Activated CD4-positive, alpha-beta T cell treated with anti-CD3 and anti-CD28 coated beads, Interleukin-2, amount 10 ng/mL, durations not matched to agents 24 days and 14 days (primary cell): ENCODE measurements at places on chromosomes 1 and 21.

DNA sequence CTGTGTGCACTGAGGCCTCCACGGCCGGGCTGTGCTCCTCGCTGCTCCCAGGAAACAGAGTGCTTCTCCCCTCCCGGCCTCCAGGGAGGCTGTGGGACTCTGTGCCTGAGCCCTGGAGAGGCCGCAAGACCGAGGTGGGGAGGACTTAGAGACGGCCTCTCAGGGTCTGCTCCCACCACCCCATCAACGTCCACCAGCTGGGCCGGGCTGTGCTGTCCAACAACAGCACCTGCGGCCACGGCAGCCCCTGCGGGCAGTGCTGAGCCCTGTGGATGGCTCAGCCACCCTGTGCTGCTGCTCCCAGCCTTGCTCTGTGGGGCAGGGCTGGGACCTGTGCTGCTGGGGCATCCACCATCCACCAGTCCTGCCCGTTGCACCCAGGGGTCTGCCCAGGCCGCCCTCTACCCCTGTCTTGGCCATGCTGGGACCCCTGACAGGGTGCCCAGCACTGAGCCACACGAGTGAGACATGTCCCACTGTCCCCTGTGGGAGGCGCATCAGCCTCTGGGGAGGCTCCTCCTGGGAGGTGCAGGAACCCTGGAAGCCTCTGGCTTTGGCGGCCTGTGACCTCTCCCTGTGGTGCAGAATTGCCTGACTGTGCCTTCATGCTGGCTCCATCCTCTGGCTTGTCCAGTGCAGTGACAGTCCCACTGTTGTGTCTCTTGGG lies 31.2 kb upstream of the LRRC3 start:
- no peak for DNase-seq

DNA sequence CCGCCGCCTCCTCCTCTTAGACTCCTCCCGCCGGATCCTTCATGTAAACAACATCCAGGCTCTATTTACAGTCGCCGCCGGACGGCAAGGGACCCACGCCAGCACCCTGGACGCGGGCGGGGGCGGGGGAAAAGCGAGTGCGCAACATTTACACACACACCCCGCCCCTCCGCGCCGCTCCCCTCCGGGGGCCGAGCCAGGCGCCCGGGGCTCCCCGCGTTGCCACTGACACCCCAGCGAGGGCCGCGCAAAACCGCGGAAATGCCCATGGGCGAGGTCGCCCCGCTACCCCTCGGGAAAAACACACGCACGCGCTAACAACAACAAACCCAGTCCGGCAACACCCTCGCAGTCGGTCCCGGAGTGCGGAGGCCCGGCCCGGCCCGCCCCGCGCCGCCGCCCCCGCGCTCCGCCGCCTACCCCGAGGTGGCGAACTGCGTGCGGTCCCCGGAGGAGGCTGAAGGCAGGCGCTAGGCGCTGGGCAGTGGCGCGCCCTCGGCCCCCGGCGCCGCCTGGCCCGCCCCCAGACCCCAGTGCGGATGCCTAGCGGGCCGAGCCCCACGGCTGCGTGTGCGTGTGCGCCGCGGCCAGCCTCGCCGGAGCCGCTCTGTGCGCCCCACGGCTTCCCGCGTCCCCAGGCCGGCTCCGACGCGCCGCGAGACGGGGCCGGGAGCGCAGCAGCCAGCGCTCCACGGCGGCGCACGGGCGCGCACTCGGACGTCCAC lies 81.1 kb upstream of the AK4 start:
- DNase-seq: peak; percentile 92

DNA sequence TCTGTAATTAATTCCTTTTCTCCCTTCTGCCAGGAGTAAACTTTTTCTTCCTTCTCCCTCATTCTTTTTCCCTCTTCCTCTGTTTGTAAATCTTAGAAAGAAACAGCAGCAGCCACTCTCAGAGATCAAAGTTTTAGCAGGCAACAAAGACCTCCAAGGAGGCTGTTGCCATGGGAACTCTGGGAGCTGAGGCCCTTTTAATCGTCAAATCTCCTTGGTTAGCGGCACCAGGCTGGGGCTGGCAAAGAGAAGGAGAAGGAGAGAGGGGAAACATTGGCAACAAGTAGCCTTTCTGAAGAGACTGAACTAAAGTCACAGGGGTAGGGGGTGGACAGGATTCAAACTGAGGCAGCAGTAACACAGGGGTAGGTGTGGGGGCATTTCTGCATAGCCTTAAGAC lies 25.2 kb downstream of the ILDR2 start:
- no peak for DNase-seq

DNA sequence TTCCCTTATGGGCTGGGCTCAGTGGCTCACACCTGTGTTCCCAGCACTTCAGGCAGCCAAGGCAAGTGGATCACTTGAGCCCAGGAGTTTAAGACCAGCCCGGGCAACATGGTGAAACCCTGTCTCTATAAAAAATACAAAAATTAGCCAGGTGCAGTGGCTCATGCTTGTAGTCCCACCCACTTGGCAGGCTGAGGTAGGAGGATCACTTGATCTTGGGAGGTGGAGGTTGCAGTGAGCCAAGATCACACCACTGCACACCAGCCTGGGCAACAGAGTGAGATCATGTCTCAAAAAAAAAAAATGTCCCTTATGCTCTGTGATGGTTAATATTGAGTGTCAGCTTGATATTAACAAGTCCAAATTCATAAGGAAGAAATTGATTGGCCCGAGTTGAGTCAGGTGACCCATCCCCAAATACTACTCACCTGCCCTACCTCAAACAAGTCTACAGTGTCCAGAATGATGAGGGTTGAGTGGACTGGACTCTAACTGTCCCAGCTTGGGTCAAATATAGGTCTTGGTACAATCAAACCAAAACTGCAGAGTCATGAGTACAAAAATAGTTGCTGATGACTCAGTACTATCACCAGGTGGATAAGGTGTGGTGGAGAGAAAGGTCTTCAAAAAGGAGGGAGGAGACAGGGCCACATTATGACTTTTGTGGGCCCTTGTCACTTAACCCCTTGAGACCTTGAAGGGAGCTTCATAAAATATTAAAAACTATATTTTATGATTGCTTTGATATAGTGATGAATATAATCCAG lies 161.0 kb downstream of the ZNF326 start:
- no peak for DNase-seq

GRCh38 chr1:82762829-82763532 lies 962.2 kb downstream of the ADGRL2 start:
- no peak for DNase-seq

DNA sequence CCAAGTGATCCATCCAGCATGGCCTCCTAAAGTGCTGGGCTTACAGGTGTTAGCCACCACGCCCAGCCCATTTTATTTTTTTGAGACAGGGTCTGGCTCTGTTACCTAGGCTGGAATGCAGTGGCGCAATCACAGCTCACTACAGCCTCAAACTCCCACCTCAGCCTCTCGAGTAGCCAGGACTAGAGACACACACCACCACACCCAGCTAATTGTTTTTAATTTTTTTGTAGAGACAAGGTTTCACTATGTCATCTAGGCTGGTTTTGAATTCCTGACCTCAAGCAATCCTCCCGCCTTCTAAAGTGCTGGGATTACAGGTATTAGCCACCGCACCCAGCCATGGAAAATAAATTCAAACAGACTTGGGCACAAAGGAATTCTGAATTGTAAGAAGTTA lies 31.9 kb downstream of the PUM1 start:
- no peak for DNase-seq

DNA sequence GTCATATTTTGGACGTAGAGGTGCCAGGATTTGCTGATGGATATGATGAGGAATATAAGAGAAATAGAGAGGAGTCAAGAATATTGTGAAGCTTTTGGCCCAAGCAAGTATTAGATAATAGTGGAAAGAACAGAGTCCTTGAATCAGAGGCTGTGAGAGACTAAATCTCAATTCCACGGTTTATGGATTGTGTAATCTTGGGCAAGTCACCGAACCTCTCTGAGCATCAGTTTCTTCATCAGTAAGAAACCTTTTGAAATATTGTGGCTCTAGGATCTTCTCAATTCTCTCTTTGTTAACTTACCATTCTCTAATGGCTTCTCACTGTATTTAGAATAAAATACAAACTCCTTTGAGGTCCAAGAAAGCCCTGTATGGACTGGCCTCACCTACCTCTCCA lies 77.6 kb downstream of the RPS6KA1 start:
- DNase-seq: no peak

DNA sequence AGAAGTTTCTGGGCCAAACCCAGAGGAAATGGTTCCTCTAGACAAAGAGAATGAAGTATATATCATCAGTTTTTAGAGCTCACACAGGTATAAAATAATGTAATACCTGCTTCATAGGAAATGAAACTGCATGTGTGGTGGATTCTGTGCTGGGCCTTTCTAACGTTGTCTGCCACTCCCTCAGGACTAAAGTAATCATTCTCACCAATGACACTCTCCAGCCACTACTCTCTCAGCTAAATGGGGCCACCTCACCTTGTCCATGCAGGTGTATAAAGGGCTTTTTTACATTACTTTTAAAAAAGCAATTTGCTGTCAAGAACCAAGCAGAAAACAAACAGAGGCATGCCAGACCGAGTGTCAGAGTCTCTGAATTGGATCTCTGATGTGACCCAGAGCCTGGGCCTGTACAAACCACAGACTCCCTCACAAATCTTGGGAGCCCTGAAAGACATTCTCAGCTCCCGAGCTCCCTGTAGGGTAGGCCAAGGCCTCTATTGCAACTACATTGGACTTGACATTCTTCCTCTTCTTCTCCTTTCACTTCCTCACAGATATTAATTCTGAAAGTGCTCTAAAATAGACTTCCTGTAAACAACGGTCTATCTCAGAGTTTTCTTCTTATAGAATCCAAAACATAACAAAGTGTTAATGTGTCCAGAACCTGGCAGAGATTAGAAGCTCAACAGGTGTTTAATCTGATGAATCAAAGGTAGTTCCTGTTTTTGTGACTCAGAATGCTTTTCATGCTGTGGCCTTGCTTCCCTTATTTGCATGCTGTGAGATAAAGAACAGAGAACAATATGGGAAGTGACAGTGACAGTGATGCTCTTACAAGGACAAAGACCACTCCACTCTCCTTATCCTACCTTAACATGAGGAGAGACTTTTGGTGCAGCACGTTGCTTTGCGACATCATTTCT lies 8.6 kb downstream of the AIM2 start:
- peak; percentile 69 for DNase-seq

GRCh38 chr1:64962441-64962840 lies 3.9 kb downstream of the JAK1 start:
- DNase-seq: peak; percentile 80

DNA sequence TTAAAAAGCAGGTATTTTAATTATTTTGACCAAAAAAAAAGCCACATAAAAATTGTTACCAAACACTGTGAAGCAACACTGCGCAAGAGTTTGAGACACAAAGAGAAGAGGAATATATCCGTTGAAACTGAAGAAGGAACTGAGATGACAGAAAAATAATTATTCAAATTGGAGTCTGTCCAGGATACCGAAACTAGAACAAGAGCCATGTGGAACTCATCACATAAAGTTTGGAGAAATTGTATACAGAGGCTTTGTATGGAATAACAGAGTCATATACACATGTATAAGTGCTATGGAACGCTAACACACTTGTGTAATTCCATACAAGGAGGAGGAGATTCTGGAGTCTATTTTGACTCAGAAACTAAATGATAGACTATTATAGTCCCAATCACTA lies 675.1 kb upstream of the ADGRL2 start:
- no peak for DNase-seq
